NCI-H82 (cell line): ENCODE measurements at places on chromosomes 7 and 10.

DNA sequence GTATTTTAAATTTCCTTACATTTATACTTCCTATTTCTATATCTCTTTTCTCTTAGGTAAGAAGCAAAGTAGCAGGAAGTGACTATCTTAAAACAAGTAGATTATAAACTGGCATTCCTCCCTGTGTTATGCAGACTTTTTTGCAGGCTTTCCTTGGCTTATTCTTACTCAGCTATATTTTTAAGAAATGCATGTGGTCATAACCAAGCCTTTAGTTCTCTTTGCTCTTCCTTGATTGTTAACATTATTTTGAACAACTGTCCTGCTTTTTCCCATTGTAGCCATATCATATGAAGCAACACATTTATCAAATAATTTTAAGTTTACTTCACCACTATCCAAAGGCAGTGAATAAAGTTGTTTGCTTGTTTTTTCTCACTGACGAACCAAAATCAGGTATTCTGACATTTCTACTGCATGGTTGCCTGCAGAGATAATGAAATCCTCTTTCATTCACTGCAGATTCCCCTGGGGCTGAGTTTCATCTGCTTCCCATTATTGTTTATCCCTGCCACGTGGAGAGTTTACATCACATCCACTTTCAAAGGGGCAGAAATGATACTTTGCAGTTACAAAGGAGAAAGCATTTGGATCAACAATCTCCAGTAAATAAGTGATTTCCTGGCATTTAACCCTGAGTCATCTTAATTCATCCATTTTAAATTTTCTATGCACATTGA lies 389.9 kb upstream of the SEMA3C start:
- peak; percentile 57 for DNase-seq

- DNase-seq = no peak
Observed at GRCh38 chr10:1241973-1242935, 186.1 kb downstream of the WDR37 start.

GRCh38 chr10:118551535-118552100 lies 43.8 kb downstream of the PRLHR start:
- no peak for DNase-seq

DNA sequence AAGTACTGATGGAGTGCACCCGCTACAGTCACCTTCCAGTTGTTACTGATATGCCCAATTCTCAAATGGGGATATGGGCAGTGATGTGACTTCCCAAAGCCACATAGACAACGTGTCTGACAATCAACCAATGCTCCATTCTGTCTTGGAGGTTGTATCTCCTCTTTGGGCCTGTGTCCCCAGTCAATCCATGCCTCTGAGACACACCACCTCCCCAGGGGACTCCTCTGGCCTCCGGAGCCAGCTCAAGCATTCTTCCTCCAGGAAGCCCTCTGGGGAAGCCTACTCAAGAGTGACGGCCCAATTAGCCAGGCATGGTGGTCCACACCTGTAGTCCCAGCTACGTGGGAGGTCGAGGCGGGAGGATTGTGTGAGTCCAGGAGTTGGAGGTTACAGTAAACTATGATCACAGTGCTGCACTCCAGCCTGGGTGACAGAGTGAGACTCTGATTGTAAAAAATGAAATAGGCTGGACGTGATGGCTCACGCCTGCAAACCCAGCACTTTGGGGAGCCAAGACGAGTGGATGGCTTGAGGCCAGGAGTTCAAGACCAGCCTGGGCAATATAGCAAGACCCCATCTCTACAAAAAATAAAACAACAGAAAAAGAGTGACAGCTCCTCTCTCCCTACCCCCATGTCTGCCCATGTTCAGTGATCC lies 99.5 kb upstream of the TNRC18 start:
- peak; percentile 43 for DNase-seq

DNA sequence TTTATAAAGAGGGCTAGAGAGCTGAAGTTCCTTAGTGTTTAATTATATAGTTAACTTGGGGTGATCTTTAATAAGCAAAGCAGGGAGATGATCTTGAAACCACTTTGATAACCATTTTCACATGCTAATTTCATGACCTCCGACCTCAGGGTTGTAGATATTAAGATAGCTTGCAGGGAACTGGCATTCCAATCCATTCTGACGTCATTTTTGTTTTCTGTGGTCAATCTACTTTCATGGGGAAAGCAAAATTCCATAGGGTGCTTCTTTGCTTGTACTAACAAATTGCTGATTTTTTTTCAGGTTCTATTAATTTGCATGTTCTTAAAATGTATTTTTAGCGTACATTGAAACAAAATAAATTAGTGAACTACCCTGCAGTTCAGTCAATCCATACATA lies 139.3 kb downstream of the CDCA7L start:
- no peak for DNase-seq

- DNase-seq = no peak
Observed at GRCh38 chr10:31756729-31757110, 171.9 kb downstream of the ARHGAP12 start.

- no peak for DNase-seq
Observed at GRCh38 chr7:66185680-66186187, 19.4 kb upstream of the TPST1 start.

GRCh38 chr7:117675497-117676435 lies 195.9 kb downstream of the CFTR start:
- DNase-seq = no peak

DNA sequence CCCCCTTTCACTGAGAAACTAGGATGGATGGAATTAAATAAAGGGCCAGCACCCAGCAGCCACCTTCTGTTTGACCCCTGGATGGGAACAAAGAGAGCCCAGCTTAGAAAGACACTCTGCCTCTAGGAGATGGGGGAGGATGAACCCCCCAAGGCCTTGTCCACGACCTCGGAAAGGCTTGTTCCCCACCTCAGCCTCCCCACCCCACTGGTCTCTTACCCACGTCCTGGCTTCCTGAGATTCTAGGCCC lies 9.7 kb downstream of the ITPRIP start:
- DNase-seq = no peak

DNA sequence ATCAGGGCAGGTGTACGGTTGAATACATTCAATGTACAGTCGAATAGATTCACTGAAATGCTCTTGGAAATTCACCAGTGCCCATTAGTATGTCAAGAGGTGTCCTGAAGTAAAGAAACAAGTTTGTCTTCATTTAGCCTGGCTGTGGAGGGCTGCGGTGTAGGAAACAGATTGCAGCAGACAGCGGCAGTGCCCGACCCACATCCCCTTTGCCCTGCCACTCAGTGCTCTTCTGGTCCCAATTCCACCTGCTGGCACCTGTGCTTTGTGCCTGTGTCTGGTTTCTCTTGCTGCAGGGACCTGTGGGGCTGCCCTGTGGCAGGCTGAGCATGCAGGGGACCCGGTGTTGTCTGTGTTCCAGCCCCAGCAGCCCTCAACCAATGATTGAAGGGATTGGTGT lies 183.7 kb downstream of the RPS24 start:
- DNase-seq = no peak

DNA sequence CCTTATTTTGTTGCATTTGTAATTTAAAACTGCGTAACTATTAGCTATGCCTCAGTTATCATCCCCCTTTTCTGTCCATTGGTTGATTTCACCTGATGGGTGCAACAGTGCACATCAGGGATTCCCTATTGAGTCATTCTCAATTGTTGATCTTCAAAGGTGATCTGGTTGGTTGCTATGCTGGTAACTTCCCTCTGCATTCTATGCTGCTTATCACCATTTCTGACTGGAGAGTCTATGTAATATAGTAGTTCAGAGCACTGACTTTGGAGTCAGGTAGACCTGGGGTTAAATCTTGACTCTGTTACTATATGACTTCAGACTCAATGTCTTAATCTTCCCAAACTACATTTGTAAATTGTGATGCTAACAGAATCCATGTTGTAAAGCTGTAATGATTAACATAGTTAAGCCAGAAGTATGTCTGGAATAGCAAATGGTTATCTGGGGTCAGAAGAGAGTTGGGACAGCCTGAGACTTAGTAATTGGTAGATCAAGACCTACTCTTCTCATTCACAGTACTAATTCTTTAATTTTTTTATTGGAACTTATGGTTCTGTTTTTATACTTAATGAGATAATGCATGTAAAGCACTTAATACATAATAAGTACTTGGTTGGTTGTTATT lies 38.1 kb downstream of the EXOC6 start:
- DNase-seq = no peak

- no peak for DNase-seq
Observed at GRCh38 chr7:66720561-66720960, 20.0 kb upstream of the RABGEF1 start.

DNA sequence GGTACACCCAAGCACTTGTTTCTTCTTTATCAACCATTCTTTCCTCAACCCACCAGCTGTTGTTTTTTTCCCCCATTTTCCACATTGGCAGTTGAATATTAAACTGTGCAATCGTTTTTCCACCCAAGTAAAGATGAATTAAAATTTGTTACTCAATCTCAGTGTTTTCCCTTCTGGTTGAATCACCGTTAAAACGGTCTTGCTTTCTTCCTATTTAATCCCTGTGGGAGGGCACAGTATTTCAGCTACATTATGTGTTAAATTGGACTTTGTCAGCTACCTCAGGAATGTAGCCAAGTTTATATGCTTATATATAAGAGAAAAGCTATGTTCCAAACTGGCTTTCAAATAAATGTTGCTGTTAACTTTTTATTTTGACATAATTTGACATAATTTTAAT lies 19.9 kb downstream of the SLC35G1 start:
- DNase-seq = no peak
